ENCODE measurements at places on chromosomes 16 and 17.

- DNase-seq: no peak
These were observed 156.0 kb downstream of the CDH13 start for GRCh38 chr16:82782715-82783251.

GRCh38 chr17:74566132-74566753 lies 1.1 kb downstream of the CD300H start:
- peak; percentile 63 for DNase-seq

DNA sequence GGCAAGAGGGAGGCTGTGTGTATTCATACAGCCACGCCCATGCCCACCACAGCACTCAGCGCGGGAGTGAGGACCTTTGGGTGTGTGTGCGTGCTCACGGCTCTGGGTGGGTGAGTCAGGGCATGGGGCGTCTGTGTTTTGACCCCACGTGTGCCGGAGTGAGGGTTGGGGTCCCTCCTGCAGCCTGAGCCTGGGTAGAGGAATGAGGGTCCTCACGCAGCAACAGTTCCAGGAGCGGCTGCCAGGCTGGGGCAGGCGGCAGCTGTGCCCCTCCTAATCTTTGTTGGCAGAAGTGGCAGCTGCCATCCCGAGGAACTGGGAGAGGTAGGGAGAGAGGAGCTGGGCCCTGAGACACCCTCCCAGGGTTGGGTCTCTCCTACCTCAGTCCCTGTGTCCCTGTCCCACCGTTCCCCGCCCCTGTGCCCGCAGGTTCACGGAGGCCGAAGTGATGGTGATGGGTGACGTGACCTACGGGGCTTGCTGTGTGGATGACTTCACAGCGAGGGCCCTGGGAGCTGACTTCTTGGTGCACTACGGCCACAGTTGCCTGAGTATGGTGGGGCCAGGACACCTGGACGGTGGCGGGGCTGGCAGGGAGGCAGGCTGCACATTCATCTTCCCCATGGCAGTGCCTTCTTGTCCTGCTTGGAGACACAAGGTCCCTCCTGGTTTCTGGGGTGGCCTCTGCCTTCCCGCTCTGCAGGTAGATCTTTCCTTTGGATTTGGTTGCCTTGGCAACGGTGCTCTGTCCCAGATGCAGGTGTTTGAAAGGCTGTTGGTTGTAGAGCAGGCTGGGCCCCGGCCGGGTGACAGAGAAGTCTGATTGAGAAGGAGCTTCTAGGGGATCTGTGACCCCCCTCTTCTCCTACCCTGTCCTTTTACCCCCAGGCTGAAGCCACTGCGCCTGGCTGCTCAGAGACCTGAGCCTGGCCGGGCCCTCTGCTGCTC lies 5.9 kb downstream of the DPH1 start:
- DNase-seq: no peak

GRCh38 chr16:54812229-54812628 lies 118.4 kb upstream of the IRX5 start:
- DNase-seq: no peak

DNA sequence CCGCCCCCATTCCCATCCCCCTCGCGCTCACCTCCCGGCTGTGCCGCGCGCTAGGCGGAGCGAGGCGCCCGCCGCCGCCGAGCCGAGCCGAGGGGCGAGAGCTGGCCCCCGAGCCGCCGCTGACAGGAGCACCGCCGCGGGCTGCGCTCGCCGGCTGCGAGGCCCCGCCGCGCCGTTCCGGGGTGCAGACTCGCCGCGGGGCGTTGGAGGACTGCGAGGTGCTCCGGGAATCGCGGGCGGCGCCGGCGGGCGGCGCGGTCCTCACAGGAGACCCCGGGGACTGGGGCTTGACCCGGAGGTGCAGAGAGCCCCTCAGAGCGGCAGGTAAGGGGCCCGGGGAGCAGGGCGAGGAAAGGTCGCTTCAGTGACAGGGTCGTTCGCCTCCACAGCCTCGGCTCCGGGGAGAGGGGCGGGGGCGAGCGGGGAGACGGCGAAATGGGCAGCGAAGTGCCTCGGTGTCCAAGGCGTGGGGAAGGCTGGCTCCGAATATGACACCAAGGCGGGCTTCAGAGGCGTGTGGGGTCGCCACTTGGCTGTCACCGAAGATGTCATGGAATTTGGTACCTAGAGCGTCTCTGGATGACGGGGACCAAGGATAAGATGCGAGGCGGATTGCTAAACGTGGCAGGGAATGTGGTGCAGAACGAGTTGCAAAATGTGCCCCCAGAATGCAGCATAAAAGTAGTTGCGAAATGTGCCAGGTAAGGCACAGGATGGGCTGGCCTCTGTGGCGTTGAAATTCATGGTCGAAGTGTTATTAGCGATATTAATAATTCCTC lies 580 bp downstream of the TANC2 start:
- no peak for DNase-seq

Data from inflammatory macrophage (primary cell).